ENCODE measurements at places on chromosomes 1 and 21. TPM values are rescaled to one million over a fixed set of nuclear protein-coding genes. Genes with fewer than 3 reads are reported as not detected.

- DNase-seq = no peak
These were observed 132.9 kb downstream of the RHOU start for GRCh38 chr1:228867951-228868730.

- no peak for DNase-seq
These were observed 14.2 kb downstream of the BSDC1 start for GRCh38 chr1:32380057-32380456.

GRCh38 chr1:153343040-153343681, 5.5 kb downstream of the PGLYRP4 start:
- no peak for DNase-seq

GRCh38 chr1:233215135-233215760, 80.3 kb downstream of the PCNX2 start:
- DNase-seq = no peak

GRCh38 chr1:25167269-25168192, 64.8 kb downstream of the SYF2 start:
- no peak for DNase-seq

DNA sequence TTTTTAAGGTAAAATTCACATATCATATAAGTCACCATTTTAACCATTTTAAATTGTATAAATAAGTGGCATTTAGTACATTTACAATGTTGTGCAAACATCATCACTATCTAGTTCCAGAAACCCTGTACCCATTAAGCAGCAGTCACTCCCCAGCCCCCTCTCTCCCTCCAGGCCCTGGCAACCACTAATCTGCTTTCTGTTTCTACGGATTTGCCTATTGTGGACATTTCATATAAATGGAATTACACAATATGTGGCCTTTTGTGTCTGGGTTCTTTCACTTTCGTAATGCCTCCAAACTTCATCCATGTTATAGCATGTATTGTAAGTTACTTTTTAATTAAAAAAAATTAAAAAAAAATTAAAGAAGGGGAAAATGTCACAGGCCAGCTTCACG, 58.0 kb upstream of the RAB3GAP2 start:
- no peak for DNase-seq

GRCh38 chr21:40563900-40564299, 283.1 kb downstream of the DSCAM start:
- DNase-seq = no peak

DNA sequence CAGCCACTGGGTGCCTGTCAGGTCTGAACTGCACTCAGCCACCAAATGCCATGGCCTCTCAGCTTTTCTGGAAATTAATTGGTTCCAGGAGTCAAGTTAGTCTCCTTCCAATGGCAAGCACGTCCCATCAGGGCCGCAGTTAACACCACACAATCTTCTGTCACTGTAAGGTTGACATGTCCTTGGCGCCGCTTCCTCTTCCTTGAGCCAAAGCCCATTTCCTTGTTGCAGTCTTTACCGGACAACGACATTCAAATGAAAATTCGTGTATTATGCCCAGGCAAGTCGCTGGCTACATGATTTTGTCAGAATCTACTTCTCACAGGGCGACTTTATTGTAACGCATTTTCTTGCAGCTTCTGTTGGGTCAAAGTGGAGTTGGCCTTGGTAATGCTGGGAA, 430.6 kb upstream of the KAZN start:
- DNase-seq = no peak

DNA sequence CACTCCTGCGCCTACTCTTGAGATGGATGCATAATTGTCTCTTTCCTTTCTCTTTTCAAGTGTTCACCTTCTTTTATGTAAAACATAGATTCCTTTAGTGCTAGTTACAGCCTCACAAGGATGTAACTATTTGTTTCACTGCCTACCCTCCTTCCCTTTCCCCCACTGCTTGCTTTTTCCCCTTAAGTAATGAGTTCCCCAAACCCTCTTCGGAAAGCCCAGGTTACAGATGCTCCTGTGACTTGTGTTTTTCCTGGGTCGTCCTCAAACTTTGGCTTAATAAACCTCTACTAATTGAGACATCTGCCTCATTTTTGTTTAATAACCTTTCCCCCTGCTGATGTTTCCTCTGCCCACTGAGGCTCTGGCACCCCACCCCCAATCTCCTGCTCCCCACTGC, 39.2 kb downstream of the C21orf91 start:
- DNase-seq = no peak

DNA sequence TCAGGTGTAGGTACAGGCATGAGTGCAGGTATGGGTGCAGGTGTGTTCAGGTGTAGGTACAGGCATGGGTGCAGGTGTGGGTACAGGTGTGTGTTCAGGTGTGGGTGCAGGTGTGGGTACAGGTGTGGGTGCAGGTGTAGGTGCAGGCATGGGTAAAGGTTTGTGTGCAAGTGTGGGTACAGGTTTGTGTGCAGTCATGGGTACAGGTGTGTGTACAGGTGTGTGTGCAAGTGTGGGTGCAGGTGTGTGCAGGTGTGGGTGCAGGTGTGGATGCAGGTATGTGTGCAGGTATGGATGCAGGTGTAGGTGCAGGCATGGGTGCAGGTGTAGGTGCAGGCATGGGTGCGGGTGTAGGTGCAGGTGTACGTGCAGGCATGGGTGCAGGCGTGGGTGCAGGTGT, 79.4 kb upstream of the ACTL8 start:
- DNase-seq = no peak

DNA sequence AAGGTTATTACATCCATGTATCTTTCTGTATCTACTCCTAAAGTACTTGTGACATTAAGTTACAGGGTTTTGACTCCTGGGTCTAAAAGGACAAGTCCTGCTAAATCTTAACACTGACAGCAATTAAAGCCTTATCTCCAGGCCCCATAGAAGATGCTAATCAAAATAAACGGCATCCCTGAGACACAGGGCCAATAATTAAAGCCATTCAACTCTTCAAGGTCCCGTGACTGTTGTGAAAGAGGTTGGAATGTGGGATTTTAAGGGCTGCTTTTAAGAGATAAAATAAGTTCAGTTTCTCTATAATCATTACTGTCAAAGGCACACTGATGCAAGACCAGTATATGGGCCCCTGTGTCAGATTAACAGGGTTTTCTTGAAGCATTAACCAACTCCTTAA, 8.3 kb downstream of the DNAI4 start:
- DNase-seq = no peak

Gene COL8A2
- 3.0 TPM for total RNA-seq

Gene PHTF1
- 65.7 TPM for total RNA-seq

Gene GIPC2
- total RNA-seq = 55.5 TPM

Gene RXRG
- not detected for total RNA-seq

All from dermis blood vessel endothelial cell (primary cell).